ENCODE measurements at places on chromosomes 1 and 21. TPM values are rescaled to one million over a fixed set of nuclear protein-coding genes. Genes with fewer than 3 reads are reported as not detected.
A peak's percentile ranks its signal among the peaks of the same experiment; 100 is the strongest.

- DNase-seq, result no peak
Observed at GRCh38 chr1:51570063-51570710, 46.7 kb upstream of the OSBPL9 start.

- peak; percentile 31 for DNase-seq
Observed at GRCh38 chr1:204941421-204942338, 71.0 kb downstream of the NFASC start.

DNA sequence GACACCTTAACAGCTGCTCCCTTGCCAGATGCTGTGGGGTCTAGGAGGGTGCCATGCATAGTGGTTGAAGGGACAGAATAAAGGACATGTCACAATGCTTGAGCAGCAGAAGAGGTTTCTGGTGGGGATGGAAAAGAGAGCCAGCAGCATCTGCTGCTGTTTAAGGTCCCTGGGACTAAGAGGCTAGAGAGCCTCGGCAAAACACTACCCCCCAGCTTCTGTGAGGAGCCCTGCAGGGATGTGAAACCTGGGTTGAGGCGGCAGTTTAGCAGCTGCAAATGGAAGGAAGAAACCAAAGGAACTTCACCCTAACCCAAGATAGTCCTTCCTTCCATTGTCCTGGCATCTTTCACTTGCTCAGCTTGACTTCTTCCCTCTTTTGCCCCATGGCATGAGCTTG is 39.4 kb downstream of the PLXNA2 start:
- no peak for DNase-seq

DNA sequence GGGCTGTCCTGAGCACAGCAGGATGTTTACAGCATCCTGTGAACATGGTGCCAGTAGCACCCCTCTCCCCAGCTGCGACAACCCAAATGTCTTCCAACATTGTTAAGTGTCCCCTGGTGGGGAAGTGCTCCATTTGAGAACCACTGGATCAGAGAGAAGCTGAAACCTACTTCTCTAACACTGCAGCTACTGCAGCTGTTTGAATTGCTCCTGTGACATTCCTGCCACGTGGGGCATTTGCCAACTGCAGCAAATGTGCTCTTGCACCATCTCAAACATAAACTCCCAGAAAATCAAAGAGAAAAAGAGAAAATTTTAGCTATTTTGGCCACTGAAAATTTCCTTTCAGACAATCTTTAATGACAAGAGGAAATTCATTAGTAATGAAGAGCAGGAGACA is 11.0 kb downstream of the SLC2A5 start:
- DNase-seq, result peak; percentile 34

GRCh38 chr1:27044613-27045151 is 32.0 kb upstream of the TENT5B start:
- peak; percentile 64 for DNase-seq

Gene HAPLN2
- not detected for total RNA-seq

GRCh38 chr1:36857754-36858153 is 176.6 kb downstream of the GRIK3 start:
- no peak for DNase-seq

DNA sequence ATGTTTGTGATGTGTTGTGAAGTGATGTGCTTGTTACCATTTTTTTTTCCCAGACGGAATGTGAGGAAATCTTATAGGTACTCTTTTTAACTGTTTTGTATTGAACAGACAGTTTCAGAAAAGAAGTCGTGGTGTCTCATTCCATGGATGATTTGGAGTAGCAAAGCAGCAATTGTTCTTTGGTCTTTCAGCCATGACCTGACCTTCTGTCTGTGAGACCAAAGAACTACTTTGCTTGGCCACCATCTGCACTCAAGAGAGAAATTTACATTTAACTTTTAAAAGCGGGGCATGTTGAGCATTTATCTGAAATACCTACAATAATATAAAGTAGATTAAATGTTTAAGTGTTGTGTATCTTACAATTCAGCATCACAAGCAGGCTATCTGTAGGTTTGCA is 90.2 kb downstream of the SDCCAG8 start:
- DNase-seq, result no peak

DNA sequence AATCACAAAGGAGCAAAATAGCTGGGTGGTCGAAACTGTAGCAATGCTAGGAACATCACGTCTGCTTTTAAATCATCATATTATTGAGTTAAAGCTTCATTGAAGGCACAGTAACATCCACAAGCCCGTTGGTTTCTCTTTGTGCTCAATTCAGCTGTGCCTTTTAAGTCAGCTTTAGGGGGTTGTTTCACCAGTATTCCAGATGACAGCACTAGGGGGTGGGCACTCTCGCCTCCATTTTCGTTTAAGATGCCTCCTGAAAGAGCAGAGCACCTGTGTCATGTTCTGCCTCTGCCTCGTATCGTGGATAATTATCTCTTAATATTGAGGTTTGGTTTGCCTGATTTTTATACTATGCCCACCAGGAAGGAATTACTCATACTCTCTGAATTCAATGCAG is 139.8 kb upstream of the PTBP2 start:
- no peak for DNase-seq

Gene MRPL20
- total RNA-seq, result 149 TPM

- DNase-seq, result no peak
Observed at GRCh38 chr1:98906809-98907208, 97.9 kb downstream of the PLPPR5 start.

GRCh38 chr1:162687870-162688269 is 55.6 kb downstream of the DDR2 start:
- DNase-seq, result no peak

Gene KPRP
- not detected for total RNA-seq

Gene TNFSF18
- total RNA-seq, result 0.28 TPM

- DNase-seq, result peak; percentile 38
Observed at GRCh38 chr1:222792744-222793143, 22.1 kb upstream of the DISP1 start.

- peak; percentile 78 for DNase-seq
Observed at GRCh38 chr21:28337315-28337714, 655.4 kb downstream of the LTN1 start.

Gene ITGB2
- total RNA-seq, result not detected

GRCh38 chr1:232621050-232621449 is 8.9 kb downstream of the SIPA1L2 start:
- no peak for DNase-seq

- no peak for DNase-seq
Observed at GRCh38 chr1:71357708-71358107, 276.9 kb upstream of the ZRANB2 start.

GRCh38 chr1:200646515-200646914 is 23.2 kb downstream of the DDX59 start:
- no peak for DNase-seq

- DNase-seq, result no peak
Observed at GRCh38 chr1:233945573-233945972, 41.1 kb downstream of the SLC35F3 start.

DNA sequence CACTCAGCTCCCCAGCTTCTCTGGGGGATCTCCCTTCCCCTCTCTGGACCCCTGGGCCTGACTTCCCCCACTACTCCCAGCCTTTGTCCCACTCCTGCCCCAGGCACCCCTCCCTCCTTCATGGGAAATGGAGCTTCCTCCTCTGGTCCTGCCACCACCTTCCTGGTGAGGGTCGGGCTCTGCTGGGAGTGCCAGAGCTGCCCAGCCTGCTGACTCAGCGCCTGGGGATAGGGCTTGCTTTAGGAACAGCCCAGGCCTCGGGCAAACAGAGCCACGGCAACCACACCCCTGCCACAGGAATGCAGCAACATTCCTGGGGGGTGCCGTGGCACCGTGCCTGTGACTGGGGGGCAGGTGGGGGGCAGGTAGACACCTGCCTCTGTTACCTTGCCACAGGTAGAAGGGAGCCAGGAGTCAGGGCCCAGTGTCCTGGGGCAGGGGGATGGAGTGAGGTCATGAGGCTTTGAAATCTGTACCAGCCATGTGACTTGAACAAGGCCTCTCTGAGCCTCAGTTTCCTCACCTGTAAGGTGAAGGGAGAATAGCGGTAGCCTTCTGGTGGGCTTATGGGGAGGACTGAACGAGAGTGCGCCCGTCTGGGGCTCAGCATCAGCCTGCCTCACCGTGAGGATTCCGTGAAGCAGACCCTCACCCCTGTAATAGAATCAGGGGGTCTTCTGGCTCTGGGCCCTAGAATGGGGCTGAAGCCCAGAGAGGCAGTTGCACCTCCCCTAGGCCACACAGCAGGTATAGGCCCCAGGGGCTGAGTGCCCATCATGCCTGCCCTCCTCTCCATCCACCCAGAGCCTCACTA is 17.8 kb upstream of the EPHA2 start:
- DNase-seq, result peak; percentile 50

Gene SLAMF8
- total RNA-seq, result not detected

Gene MX2
- 0.54 TPM for total RNA-seq

- DNase-seq, result no peak
Observed at GRCh38 chr1:37605061-37605650, 9.4 kb upstream of the GNL2 start.

- DNase-seq, result peak; percentile 46
Observed at GRCh38 chr1:62726011-62726442, 37.8 kb upstream of the DOCK7 start.

- no peak for DNase-seq
Observed at GRCh38 chr1:213176341-213176740, 125.3 kb downstream of the RPS6KC1 start.

DNA sequence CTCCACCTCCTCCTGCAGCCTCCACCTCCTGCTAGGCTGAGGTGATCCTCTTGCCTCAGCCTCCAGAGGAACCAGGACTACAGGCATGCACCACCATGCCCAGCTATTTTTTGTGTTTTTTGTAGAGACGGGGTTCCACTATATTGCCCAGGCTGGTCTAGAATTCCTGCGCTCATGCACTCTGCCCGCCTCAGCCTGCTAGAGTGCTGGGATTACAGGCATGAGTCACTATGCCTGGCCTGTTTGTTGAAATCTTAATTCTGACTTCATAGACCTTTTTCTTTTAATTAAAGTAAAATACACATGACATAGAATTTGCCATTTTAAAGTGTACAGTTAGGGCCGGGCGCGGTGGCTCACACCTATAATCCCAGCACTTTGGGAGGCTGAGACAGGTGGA is 42.7 kb downstream of the FAAP20 start:
- no peak for DNase-seq

Gene LYPD8
- not detected for total RNA-seq

- peak; percentile 69 for DNase-seq
Observed at GRCh38 chr1:93979718-93980319, 70.6 kb upstream of the GCLM start.

DNA sequence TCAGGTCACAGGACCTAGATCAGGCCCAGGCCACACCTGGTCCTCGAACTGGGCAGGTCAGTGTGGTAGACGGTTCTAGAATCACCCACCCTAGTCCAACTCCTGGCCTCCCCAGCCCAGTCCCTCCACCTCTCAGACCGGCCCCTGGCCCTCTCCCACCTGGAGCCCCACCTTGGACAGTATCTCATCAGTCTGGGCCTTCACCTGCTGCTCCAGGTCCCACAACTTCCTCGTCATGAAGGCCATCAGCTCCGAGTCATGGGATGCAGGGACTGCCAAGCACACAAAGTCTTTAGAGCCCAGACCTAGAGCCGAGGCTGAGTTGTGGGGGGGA is 8.7 kb downstream of the UBXN11 start:
- no peak for DNase-seq

GRCh38 chr1:24189528-24189927 is 2.4 kb upstream of the IFNLR1 start:
- no peak for DNase-seq

GRCh38 chr21:45334591-45335081 is 46.9 kb upstream of the POFUT2 start:
- DNase-seq, result no peak

DNA sequence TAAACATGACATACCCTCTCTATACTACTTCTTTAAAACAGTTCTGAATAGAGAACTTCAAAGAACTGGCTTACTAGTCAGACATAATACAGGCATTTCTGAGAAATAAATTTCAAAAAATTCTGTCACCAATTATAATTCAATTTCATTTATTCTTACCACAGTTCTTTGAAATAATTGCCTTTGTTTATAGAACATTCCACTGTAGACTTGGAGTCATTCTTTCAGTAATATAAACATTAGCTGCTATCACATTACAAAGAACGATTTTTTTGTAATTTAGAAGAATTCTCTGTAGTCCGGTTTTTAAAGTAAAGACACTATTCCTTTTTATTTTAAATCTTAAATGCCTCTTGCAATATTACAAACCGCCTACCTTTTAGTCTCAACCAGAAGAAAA is 146.4 kb upstream of the COL11A1 start:
- DNase-seq, result peak; percentile 19

GRCh38 chr1:203913073-203913521 is 51.7 kb downstream of the SNRPE start:
- no peak for DNase-seq

GRCh38 chr1:87165177-87165576 is 163.5 kb upstream of the LMO4 start:
- DNase-seq, result no peak

DNA sequence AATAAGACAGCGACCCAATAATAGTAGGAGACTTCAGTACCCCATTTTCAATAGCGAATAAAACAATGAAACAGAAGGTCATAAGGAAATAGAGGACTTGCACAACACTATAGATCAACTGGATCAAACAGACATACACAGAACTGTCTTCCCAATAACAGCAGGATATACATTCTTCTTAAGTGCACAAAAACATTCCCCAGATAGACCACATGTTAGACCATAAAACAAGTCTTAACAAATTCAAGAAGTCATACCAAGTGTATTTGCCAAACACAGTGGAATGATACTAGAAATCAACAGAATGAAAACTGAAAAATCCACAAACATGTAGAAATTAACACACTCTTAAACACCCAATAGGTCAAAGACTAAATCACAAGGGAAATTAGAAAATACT is 78.0 kb downstream of the LBR start:
- no peak for DNase-seq

Gene MFAP2
- 2.5 TPM for total RNA-seq

Gene B3GALT5
- 0.18 TPM for total RNA-seq

DNA sequence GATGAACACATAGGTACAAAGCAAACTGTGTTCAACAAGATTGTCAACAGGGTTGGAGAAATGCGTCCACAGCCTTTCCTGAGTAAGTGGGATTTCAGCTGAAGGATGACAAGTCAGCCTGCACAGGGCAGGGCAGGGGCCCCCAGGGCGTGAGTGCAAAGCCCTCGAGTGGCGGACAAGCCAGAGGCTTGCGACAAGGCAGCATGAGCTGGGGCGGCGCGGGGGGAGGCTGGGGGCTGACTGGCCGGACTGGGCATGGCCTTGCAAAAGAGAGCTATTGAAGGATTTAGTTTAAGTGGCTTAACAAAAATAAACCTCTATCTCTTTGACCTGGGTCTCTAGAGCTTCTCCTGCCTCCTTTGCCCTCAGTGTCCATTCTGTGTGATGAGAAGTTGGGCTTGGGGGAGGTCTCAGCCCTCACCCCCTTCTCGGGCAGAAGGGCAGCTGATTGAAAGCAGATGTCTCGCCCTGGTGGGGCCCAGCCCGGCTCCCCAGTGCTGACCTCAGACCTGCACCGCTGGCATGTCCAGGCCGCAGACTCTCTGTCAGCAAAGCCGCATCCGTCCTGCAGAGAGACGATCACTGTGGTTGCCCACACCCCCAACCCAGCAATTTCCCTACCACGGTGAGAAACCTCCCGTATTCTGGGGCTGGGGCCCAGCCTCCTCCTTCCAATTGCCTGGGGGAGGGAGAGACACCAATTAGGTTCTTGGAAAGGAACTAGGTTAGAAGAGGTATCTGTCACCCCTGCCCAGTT is 24.3 kb upstream of the EPS8L3 start:
- DNase-seq, result no peak

Measured in IMR-90 (cell line).